ENCODE measurements at places on chromosomes 4 and X.

GRCh38 chrX:101659601-101660063 is at the start of gene ARMCX2:
TSS of gene ARMCX2 (minus strand) at chrX:101659850. CDS start at chrX:101657588, 2,262 bp downstream.
- DNase-seq = peak; percentile 17

- DNase-seq = peak; percentile 77
Observed at GRCh38 chrX:47662144-47662657, 3.2 kb upstream of the UXT start.

- no peak for DNase-seq
Observed at GRCh38 chr4:114599903-114600552, 1.4 kb downstream of the UGT8 start.

DNA sequence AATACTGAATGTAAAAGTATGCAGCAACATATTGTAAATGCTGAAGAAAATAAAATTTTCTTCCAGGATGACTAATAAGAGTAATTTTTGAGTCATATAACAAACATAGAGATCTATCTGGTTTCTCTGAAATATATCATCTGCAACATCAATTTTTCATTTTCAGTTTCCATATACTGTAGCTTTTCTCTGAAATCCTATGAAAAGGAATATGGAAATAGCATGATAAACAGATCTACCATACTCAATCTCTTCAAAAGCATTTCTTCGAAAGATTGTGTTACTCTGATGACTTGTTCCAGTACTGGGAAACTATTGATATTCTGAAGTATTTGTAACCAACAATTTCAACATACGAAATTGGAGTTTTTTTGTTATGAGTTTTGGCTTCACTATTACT is 1156.7 kb downstream of the FAM133A start:
- DNase-seq = no peak

GRCh38 chr4:145446184-145446583 is 35.5 kb upstream of the SMAD1 start:
- no peak for DNase-seq

DNA sequence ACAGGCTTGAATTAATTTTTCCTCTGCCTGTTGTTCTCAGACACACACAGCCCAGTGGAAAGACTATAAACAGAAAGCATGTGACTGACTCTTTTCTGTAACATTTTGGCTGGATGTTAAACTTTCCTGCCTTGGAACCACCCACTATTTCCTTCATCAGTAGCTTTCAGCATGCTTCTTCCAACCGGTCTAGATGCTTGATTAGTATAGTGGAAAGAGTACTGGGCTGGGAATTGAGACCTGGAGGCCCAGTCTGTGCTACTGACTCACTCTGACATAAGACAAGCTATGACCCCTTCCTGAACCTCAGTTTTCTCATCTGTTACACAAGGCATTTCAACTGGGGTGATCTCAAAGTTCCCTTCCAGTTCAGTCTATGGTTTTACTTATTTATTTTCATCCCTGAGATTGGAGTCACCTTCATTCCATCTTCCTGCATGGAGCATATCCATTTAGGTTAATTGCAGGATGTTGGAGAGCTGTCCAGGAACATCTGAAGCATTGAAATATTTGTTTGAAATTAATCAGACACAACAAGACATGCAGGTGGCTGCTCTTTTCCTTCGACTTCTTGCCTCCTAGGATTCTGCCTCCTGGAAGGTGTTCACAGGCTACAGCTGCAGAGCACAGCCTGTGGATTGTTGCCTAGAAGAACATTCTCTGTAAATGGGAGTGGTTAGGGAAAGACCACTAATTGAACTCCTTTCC is 173.4 kb downstream of the RTL9 start:
- no peak for DNase-seq

GRCh38 chr4:98862371-98862770 is 66.6 kb downstream of the EIF4E start:
- no peak for DNase-seq
